Hypothalamus (tissue), 51 donors: ENCODE measurements at places on chromosomes 1 and 21.

DNA sequence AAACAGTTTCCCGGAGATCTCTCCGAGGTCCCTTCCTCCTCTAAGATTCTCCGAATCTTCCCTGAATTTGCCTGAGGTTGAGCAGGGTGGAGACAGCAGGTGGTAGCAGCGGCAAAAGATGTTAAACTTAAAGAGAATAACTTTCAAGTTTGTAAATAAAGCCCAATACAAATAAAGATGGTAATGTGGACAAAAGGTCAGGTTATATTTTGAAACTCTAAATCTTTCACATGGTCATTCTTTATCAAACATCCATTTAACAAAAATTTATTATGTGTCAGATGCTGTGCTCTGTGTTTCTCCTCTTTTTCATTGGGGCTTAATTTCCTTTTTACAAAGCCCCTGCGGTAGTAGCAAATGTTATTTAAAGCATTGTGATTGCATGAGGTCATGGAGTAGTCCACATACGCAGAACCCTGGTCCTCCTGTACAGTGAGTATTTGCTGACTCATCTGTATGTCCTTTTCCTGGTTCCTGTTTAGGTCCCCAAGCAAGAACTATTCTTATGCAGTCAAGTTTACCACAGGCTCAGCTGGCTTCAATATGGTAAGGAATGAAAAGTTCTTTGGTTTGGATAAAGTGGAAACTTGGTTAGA is 119.2 kb downstream of the ITSN1 start:
- no peak for DNase-seq

- DNase-seq, result peak; percentile 51
These were observed 92.3 kb downstream of the PRDM16 start for GRCh38 chr1:3161176-3161840.

- no peak for DNase-seq
These were observed 2.4 kb downstream of the ACKR1 start for GRCh38 chr1:159207080-159207479.

GRCh38 chr1:6035719-6036118 is 10.0 kb upstream of the KCNAB2 start:
- DNase-seq, result no peak

DNA sequence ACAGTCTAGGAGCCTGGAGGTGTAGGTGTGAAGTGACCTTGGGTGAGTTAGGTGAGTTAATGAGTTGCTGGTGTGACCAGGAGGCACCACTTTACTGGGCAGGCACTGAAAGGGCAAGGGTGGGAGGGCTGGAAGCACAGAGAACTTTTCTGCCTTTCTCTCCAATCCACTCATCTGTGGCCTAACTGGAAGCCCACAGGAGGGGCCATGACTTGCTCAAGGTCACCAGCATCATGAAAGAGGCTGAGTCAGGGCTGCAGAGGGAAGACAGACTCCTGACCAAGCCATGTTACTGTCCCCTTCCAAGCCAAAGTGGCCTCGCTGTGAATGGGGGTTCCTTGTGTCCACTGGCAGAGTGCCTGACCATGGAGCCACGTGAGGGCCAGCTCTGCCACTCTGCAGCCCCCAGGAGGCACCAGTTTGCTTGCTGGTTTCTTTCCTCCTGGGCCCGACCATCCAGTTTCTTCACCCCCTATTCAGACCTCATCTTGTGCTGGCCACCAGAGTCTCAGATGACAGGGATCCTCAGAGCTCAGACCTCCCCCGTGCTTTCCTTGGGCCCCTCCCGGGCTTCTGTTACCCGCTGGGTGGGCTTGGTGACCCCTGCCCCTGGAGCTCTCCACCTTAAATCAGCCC is 4.3 kb upstream of the BSND start:
- no peak for DNase-seq

GRCh38 chr1:181503171-181503810 is 20.0 kb downstream of the CACNA1E start:
- no peak for DNase-seq

GRCh38 chr1:40339420-40340323 is 22.6 kb upstream of the COL9A2 start:
- DNase-seq, result no peak
